ENCODE measurements at places on chromosomes 3 and 15. TPM values are rescaled to one million over a fixed set of nuclear protein-coding genes. Genes with fewer than 3 reads are reported as not detected.
A peak's percentile ranks its signal among the peaks of the same experiment; 100 is the strongest.

DNA sequence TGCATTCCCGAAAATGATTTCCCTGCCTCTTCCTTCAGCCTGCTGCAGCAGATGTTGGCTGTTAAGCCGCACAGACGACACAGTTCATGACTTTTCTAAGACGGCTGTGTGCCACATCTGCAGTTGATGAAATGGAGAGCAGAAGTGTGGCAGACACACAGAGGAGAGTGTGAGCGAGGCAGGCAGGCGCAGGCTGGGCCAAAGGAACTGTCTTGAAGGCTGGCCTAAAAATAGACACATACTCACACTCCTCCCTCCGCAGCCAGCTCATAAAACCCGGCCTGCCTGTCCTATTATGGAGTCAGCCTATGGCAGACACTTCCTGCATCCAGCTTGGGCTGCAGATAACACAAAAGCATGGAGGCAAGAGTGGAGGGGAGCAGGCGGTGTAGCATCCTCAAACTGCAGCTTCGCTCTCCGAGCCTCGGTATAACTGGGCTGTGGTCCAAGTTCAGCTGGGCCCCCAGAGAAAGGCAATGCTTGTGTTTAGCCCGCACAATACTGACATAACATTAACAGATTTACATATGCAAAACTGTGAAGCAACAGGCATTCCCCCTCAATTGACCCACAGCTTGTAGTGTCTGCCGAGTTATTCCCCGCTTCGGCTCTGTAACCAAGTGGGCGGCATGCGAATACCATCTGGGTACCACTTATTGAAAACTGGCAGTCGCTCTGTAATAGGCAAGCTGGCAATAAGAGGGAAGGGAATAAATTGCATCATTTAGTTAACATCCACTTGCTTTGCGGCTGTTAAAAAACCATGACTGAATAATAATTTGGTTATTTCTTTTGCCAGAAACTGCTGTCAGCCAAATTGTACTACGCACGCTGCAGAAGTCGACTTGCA is 40.8 kb downstream of the FOXP1 start:
- DNase-seq = peak; percentile 66

DNA sequence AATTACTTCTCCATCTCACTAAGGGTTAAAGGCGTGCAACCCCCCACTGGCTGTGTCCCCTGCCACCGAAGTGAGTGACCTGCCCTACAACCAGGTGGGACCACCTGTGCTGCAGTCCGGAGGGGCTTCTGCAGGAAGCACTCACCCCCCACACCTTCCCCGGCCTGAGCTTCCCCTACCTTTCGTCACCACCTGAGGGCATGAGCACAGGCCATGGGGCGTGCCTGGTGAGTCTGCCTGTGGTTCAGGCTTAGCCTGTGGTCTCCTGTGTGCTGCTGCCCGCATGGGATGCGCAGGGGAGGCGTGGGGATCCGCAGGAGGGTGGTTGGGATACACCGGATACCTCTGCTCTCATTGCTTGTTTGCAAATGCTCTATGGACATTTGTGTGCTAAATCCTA is 46.0 kb downstream of the KLHL25 start:
- no peak for DNase-seq

DNA sequence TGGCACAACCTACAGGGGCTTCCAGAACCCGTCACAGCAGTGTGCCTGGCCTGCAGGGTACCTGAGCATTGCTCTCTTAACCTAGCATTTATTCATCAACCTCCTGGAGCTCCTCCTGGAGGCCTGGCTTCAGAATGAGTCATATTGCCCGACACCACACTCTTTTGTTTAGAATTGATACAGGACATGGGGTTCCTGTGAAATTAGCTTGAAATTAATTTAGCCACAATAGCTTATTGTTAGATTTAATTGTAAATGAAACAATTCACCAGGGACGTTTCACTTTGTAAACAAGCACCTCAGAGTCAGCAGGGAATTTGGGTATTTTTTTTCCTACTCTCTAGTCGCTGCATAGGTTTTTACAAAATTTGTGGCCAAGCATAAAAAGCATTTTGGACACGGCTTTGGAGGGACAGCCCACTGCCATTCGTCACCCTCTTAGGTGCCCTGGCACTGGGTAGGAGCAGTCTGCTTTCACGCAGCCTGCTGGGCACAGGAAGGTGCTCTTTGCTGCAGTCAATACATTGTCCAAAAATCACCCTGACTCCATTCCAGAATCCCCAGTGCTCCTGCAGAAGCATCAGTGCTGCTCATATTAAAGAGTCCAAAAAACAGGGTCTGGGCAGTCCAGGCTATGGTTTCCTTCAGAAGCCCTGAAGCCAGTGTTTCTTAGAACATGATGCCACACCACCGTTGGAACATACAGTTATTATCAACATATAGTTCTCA is 60.8 kb upstream of the MEF2A start:
- no peak for DNase-seq

DNA sequence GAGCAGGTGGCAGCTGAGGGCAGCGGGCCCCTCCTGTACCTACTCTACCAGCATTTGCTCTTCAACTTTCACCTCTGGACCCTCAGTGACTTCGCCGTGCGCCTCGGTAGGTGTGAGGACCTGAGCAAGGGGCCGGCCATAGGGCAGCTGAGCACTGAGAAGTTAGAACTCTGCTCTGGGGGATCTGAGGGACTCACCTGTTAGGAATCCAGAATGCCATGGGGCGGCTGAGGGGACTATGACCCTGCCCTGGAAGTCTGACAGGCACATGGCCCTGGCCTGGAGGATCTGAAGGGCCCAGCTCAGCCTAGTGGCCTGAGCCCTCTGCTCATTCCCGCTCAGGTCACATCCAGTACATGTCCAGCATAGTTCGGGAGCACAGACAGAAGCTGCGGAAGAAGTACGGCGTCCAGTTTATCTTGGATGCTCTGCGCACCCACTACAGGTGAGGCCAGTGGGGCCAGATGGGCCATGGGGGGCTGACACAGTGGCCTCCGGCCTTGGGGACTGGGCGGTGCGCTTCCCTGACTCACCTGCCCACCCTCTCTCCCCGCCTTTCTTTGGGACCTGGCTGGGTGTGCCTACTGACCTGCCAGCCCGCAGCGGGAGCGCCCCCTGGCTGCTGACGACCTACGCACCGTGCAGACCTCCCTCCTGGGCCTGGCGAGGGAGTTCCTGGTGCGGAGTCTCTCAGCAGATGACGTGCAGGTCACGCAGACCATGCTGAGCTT is 18.8 kb downstream of the NBEAL2 start:
- DNase-seq = peak; percentile 77

DNA sequence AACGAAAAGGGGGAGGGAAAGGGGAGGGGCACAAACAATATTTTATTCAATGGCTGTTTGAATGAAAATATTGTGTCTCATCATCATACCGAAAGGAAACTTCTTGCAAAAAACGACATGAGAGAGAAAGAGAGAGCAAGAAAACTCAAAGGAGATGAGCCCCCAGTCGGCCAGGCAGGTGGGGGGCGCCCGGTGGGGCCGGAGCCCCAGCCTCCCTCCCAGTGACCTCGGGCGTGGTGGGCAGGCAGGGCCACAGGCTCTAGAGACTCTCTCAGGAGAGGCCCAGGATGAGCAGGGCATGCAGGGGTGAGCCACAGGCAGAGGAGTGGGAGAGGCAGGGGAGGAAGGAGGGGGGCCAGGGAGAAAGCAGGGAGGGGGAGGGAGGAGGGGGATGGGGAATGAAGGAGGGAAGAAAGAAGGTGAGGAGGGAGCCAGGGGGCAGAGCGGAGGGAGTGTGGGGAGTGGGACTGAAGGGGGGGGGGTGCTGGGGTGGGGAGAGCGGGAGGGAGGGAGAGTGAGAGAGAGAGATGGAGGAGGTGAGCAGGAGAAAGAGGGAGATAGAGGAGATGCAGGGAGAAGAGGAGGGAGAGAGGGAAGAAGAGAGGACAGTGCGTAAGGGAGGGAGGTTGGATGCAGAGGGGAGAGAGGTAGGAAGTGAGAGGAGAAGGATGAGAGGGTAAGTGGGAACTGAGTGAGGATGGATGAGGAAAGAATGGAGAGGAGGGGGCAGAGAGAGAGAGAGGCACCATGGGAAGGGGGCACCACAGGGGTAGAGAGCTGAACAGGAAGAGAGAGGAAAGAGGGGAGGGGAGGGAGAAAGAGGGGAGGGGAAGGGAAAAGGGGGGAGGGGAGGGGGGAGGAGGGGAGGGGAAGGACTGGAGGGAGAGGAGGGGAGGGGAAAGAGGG is 14.1 kb upstream of the TMEM115 start:
- no peak for DNase-seq

DNA sequence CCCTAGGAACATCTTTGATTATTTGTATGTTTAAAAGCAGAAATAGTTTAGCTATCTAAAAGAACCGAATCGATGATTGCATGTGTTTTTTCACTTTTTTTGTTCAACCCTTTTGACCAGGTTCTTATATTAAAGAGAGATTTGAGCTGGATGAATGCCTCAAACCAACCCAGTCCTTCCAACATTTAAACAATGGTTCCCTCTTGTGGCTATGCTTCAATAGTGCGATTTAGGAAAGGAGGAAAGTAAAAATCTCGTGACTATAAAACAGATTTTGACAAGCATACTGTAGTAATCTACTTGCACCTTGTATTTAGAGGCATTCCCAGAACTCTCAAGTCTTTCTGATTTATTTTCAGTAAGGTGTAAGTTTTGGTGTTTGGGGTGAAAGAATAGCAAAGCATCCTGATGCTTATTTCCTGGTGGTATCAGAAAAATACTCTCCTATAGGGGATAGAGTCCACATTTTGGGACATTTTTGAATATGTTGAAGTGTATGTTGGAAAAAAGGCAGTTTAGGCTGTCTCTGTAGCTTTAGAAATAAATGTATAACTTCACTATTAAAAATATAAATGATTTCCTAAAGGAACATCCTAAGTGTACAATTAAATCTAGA is 159.6 kb upstream of the KCNH8 start:
- DNase-seq = peak; percentile 3

GRCh38 chr3:168094877-168095610 is 680 bp downstream of the GOLIM4 start:
- DNase-seq = peak; percentile 44

GRCh38 chr15:87566236-87566635 is 690.3 kb downstream of the NTRK3 start:
- DNase-seq = no peak

- peak; percentile 34 for DNase-seq
These were observed 109.4 kb downstream of the WNT7A start for GRCh38 chr3:13770170-13771169.

Gene UBAP1L
- polyA plus RNA-seq = 4.9 TPM

Gene ZNF774
- 6.0 TPM for polyA plus RNA-seq

- DNase-seq = no peak
These were observed 466.4 kb downstream of the DIPK2A start for GRCh38 chr3:144437989-144438388.

DNA sequence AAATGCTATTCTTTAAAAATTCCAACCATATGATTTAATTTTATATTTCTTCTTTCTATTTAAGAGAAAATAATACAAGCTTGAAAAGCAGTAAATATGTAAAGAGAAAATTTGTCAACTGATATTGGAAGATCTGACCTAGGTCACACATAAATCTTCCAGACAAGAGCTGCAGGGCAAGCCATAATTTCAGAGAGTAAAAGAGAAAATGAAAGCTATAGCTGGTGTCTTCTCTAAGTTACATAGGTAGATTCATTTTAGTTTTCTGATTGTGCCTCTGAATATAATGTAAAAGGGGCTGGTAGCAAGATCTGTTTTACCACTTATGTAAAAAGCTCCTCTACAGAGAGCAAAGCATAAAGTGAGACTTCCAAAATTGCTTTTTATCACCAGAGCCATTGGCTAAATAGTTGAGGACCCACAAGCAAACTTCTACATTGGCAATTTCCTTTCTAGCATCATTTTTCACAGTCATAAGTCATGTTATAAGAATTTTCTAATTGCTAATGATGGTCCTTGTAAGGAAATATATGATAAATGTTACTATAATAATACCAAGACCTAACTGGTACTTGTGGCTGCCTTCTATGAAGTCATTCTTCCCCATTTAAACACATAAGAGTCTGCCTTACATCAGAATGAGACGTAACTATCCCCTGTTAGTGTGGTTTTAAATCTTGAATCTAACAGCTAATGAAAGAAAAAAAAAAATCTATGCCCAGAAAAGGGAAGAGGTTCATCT is 80.8 kb upstream of the SKOR1 start:
- no peak for DNase-seq

GRCh38 chr3:105984837-105985236 is 116.0 kb upstream of the CBLB start:
- DNase-seq = no peak

GRCh38 chr3:87727783-87728182 is 331.0 kb downstream of the CGGBP1 start:
- DNase-seq = no peak

DNA sequence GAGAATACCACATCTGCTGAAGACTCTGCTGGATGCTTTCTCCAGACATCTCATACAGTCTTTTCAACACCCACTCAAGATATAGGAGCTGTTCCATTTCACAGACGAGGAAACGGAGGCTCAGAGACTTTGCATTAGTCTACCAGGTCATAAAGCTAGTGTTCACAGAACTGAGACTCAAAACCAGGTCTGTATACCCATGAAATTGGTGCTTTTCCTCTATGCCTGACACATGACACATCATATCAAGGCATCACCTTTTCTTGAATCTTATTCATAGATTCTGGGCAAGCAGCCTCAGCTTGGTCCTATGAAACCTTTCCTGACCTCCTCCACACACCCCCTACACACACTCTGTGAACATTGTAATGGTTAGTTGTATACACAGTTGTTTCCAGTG is 101.2 kb downstream of the LPP start:
- DNase-seq = no peak

Gene LINGO1
- polyA plus RNA-seq = 25.0 TPM

Data from large intestine (tissue), 12 donors.